ENCODE measurements at places on chromosomes 12 and 14. TPM values are rescaled to one million over a fixed set of nuclear protein-coding genes. Genes with fewer than 3 reads are reported as not detected.
A peak's percentile ranks its signal among the peaks of the same experiment; 100 is the strongest.

The NELL2 gene
- total RNA-seq = 12.7 TPM

The PLEKHH1 gene
- 8.7 TPM for total RNA-seq

The SLC5A8 gene
- total RNA-seq = 1.7 TPM

The SPX gene
- 1.5 TPM for total RNA-seq

The ERP27 gene
- 1.9 TPM for total RNA-seq

The ZNF10 gene
- total RNA-seq = 10.5 TPM

The RNASE7 gene
- 0.79 TPM for total RNA-seq

The TBC1D30 gene
- total RNA-seq = 1.5 TPM

- no peak for DNase-seq
Measured at GRCh38 chr12:2306735-2307134, 253.9 kb downstream of the CACNA1C start.

- DNase-seq = peak; percentile 60
Measured at GRCh38 chr14:52042371-52043289, 26.2 kb downstream of the NID2 start.

GRCh38 chr12:9782547-9783382 is 22.1 kb upstream of the CD69 start:
- no peak for DNase-seq

DNA sequence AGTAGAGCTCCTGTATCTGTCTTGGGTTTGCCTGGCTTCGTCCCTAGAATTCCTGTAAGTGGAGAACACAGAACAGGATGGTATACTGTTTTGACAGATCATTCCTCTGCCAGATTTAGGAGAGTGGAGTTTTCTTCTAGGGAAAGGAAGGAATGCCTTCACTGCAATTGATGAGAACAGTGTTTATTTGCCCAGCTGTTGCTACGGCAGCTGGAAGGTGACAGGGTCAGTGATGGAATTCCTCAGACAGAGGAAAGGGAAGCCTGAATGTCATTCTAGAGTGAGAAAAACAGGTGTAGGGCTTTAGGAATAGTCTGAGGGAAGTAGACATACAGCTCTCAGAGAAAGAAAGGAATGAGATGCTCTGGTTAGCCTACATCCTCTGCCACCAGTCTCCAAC is 11.7 kb downstream of the CSRNP2 start:
- no peak for DNase-seq

DNA sequence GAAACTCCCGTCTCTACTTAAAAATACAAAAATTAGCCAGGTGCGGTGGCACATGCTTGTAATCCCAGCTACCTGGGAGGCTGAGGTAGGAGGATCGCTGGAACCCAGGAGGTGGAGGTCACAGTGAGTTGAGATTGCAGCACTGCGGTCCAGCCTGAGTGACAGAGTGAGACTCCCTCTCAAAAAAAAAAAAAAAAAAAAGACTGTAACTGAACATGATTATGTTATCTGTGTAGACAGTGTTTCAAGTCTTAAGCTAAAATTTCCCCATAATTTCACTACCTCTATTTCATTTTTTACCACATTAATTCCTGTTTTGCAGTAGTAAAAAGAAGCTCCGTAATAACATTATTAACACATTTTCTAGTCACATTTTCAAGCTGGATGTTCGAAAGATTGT is 5.4 kb downstream of the PLBD1 start:
- DNase-seq = no peak

- no peak for DNase-seq
Measured at GRCh38 chr12:106256524-106256923, 8.7 kb upstream of the CKAP4 start.

GRCh38 chr14:100790502-100791347 is 35.2 kb upstream of the MEG3 start:
- DNase-seq = peak; percentile 58

DNA sequence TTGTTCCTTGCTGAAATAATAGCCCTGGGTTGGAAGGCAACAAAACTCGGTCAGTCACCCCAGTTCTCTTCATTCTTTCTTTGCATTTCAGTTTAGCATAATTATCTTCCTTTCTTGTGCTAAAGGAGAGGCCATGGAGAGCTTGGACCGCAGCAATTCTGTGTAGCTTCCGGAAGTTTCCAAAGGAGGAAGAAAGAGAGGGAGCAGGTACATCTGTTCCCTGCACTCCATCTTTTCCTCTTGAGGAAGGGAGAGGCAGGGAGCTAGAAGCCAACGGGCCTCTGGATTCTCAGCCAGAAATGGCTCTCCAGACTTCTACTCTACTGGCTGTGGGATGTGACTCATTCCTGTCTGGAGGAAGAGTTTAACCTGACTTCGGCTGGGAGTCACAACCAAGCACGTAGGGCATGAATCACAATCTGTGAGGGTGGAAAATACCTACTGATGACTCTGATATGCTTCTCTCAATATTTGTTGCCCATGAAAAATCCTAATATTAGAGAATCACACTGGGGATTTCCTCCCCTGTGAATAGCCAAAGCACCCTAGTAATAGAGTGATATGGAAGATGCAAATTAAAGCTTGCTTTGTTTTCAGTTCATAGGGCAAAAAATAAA is 17.0 kb downstream of the ANO6 start:
- DNase-seq = no peak

GRCh38 chr12:115840159-115840558 is 437.3 kb downstream of the MED13L start:
- no peak for DNase-seq

GRCh38 chr12:517538-517937 is 57.8 kb downstream of the B4GALNT3 start:
- no peak for DNase-seq

GRCh38 chr14:76006253-76006652 is 20.7 kb downstream of the IFT43 start:
- DNase-seq = no peak

- no peak for DNase-seq
Measured at GRCh38 chr12:94623161-94623920, 27.0 kb downstream of the TMCC3 start.

GRCh38 chr12:132275110-132275531 is 54.3 kb downstream of the GALNT9 start:
- DNase-seq = peak; percentile 49

- no peak for DNase-seq
Measured at GRCh38 chr12:109962398-109962797, 33.8 kb downstream of the GIT2 start.

GRCh38 chr12:42865282-42865681 is 275.7 kb upstream of the PRICKLE1 start:
- no peak for DNase-seq

DNA sequence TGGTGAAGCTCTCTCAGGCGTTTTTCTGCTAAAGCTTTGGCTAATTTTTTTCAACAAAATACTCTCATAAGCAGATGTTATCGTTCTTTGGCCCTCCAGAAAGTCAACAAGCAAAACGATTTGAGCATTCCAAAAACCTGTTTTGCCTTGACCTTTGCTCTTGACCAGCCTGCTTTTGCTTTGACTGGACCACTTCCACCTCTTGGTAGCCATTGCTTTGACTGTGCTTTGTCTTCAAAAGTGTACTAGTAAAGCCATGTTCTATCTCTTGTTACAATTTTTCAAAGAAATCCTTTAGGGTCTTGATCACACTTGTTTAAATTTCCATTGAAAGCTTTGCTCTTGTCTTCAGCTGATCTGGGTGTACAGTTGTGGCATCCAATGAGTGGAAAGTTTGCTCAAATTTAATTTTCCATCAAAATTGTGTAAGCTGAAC is 10.7 kb upstream of the ARID4A start:
- DNase-seq = no peak

- no peak for DNase-seq
Measured at GRCh38 chr12:65517656-65518210, 239.2 kb downstream of the MSRB3 start.

Measured in skin of body (tissue), 3 donors.